ENCODE measurements at places on chromosomes 2 and 18. TPM values are rescaled to one million over a fixed set of nuclear protein-coding genes. Genes with fewer than 3 reads are reported as not detected.

GRCh38 chr2:56671973-56672569 is 488.3 kb downstream of the CCDC85A start:
- H3K4me3 ChIP-seq = no peak overlapping the region
- no peak overlapping the region for H3K27ac ChIP-seq
- H3K36me3 ChIP-seq = no peaks in the 10 kb centered on the region
- no peaks in the 10 kb centered on the region for H3K4me1 ChIP-seq
- DNase-seq = no peak

DNA sequence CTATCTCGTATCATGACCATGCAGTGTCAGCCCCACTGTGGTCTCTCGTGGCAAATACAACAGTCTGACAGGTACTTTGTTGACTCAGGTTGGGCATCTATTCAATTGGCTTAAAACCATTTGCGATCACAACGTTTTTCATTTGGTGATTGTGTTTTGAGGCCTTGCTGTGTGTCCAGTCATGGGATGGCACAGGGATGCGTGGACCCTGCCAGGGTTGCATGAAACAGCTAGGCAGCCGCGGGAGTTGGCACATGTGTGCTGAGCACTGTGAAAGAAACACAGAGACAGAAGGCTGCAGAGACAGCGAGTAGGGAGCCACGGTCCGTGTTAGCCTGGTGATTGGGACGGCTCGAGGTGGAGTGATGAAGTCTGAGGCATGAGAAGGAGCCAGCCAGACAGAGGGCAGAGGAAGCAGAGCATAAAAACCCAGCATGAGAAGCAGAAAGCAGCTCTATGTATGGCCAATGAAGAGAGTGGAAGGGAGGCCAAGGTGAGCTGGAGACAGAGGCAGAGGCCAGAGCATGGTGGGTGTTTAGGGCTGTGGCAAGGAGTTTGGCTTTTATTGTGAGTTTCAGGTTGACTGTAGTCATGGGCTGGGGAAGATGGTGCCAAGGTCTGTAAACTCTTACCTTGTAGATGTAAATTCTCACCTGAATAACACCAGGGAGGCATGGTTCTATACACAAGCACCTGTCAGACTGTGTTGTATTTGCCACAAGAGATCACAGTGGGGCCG is 31.8 kb upstream of the IL1R1 start:
- H3K36me3 ChIP-seq = no peaks in the 10 kb centered on the region
- no peak overlapping the region for H3K27ac ChIP-seq
- peaks cover 23% of the 10 kb centered on the region for H3K4me1 ChIP-seq
- no peaks in the 10 kb centered on the region for H3K27me3 ChIP-seq

Gene HOXD12
- total RNA-seq = not detected

Gene ATP6V1C2
- total RNA-seq = 143 TPM

GRCh38 chr2:26754972-26755670 is 9.0 kb upstream of the SLC35F6 start:
- no peaks in the 10 kb centered on the region for H3K27me3 ChIP-seq
- H3K36me3 ChIP-seq = no peaks in the 10 kb centered on the region
- H3K27ac ChIP-seq = no peak overlapping the region
- DNase-seq = no peak
- no peak overlapping the region for H3K4me3 ChIP-seq
- peaks cover 10% of the 10 kb centered on the region for H3K4me1 ChIP-seq

- DNase-seq = no peak
- H3K36me3 ChIP-seq = no peaks in the 10 kb centered on the region
- no peaks in the 10 kb centered on the region for H3K4me1 ChIP-seq
- no peak overlapping the region for H3K27ac ChIP-seq
Measured at GRCh38 chr2:99088017-99088416, 53.5 kb upstream of the C2orf15 start.

DNA sequence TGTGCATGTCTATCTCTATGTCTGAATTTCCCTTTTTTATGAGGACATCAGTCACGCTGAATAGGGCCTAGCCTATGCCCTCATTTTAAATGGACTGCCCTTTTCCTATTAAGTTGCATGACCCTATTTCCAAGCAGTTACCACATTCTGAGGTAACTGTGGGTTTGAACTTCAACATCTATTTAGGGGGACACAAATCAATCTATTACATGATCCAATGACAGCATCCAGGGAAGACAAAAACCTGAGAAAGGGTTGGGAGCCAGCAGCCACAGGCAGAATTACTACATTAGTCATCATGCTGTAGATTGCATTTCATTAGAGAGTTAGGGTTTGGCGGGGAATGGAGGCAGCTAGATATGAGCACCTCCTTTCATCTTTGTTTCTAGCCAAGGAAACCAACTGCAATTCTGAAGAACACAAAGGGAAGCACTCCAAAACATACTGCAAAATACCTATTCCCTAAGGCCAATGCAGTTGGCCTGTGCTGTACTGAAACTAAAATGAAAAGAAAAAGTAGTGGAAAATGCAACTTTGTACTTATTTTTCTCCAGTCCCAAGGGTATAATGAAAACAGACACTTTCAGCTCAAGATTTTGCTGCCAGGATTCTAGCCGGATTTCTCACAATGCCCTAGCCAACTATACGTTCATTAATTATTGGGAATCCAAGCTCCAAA is 40.4 kb upstream of the C1D start:
- no peak overlapping the region for H3K4me3 ChIP-seq
- no peaks in the 10 kb centered on the region for H3K36me3 ChIP-seq
- H3K4me1 ChIP-seq = no peaks in the 10 kb centered on the region
- no peak overlapping the region for H3K27ac ChIP-seq
- no peak for DNase-seq
- no peaks in the 10 kb centered on the region for H3K27me3 ChIP-seq

GRCh38 chr18:76496194-76496890 is 1.3 kb upstream of the ZNF516 start:
- H3K4me1 ChIP-seq = peaks cover 35% of the 10 kb centered on the region
- peak overlapping the region; percentile 82 for H3K4me3 ChIP-seq
- H3K27ac ChIP-seq = peak overlapping the region; percentile 86
- DNase-seq = peak; percentile 87
- H3K27me3 ChIP-seq = no peaks in the 10 kb centered on the region
- H3K36me3 ChIP-seq = no peaks in the 10 kb centered on the region

Gene HOXD8
- 15.9 TPM for total RNA-seq

Gene IL1F10
- total RNA-seq = not detected

- H3K36me3 ChIP-seq = no peaks in the 10 kb centered on the region
- no peaks in the 10 kb centered on the region for H3K27me3 ChIP-seq
- H3K4me3 ChIP-seq = no peak overlapping the region
- no peak for DNase-seq
- H3K4me1 ChIP-seq = peaks cover 75% of the 10 kb centered on the region
Measured at GRCh38 chr2:239226677-239227581, 173.9 kb downstream of the HDAC4 start.

Gene CDK15
- 24.1 TPM for total RNA-seq

DNA sequence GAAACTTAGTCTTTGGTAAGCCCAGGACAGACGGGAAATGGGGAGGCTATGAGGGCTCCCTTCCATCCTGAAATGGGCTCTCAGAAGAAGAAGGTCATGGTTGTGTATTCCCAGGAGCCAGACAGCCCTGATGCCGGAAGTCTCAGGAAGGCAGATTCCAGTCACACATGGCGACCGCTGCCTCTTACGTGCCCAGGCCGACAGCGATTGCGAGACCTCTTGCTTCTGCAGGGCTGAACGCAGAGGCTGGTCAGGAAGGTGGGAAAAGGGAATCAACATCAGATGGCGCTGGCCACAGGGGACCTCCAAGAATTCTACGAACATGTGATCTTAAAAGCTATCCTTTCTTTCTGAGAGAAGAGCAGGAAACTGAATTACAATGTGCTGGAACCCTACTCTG is 22.8 kb upstream of the SH3BP4 start:
- H3K36me3 ChIP-seq = no peaks in the 10 kb centered on the region
- no peaks in the 10 kb centered on the region for H3K4me1 ChIP-seq
- no peak overlapping the region for H3K4me3 ChIP-seq
- no peak overlapping the region for H3K27ac ChIP-seq
- no peaks in the 10 kb centered on the region for H3K27me3 ChIP-seq

DNA sequence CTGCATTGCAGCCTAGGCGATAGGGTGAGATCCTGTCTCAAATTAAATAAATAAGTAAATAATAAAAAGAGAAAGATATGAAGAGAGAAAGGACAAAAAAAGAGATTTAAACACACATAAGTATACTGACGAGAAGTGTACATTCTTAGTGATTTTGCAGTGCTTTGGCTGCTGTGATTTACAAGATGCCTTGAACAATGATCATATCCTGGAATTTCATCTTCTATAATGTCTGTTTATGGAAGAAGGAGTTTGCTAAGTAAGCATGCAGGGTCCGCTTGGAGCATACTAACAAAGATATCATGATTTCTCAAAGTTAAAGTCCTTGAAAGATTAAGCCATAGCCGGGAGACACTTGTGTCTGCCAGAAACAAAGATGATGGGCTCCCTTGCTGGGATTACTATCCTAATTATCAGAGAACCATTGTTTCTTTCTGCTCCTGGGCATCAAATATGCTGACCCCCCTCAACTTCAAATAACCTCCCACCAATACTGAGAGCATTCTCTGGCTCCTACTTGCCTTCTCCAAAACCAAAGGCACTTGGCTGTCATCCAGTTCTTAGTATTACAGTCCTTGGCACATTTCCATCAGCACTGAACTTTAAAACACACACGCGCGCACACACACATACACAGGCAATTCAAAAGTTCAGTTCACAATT is 47.5 kb upstream of the STAM2 start:
- no peaks in the 10 kb centered on the region for H3K36me3 ChIP-seq
- DNase-seq = peak; percentile 54
- peaks cover 27% of the 10 kb centered on the region for H3K4me1 ChIP-seq
- no peaks in the 10 kb centered on the region for H3K27me3 ChIP-seq

DNA sequence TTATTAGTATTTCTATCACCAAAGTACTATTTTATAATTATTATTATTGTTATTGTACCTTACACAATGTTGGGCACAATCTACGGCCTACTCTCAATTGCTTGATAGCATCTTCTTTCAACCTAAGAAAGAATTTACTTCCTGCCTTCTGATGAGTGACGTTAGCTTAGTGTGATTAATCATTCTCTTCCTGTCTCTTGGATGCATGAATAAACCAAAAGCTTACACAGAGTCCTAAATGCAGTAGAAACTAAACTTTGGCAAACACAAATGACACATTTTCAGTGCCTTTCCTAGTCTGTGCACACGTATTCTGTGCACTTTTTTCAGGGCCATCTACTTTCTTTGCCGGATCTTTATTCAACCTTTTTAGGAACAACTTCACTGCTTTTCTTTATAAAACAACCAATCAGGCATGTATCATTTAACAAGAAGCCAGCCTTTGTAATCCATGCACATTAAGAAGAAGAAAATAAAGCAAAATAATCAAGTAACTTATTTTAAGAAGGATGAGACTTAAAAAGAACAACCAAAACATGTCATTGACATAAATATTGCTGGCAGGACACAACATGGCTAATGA is 19.1 kb downstream of the TRAK2 start:
- H3K4me3 ChIP-seq = no peak overlapping the region
- H3K27ac ChIP-seq = no peak overlapping the region
- no peak for DNase-seq
- H3K36me3 ChIP-seq = no peaks in the 10 kb centered on the region
- peaks cover 30% of the 10 kb centered on the region for H3K4me1 ChIP-seq

DNA sequence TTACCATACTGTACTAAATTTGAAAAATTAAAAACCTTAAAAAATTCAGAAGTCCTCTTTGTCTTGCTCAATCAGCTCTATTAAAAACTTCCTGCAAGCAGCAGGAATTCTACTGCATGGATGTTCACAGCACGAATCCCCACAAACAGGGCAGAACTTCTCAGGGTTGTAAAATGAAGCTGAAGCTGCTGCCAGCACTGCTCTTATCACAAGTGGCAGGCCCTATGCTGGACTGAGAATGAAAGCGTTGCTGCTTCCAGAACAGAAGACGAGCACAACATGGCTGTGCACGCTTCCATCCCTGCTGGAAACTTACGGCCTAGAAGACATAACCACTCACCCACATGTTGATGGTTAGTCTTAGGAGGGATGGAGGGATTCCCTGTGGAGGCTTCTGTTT is 134.0 kb downstream of the RAB3GAP1 start:
- no peak overlapping the region for H3K4me3 ChIP-seq
- H3K27me3 ChIP-seq = no peaks in the 10 kb centered on the region
- H3K36me3 ChIP-seq = no peaks in the 10 kb centered on the region
- no peak overlapping the region for H3K27ac ChIP-seq
- no peak for DNase-seq

GRCh38 chr2:168734199-168734760 is 68.2 kb upstream of the NOSTRIN start:
- peaks cover 25% of the 10 kb centered on the region for H3K4me1 ChIP-seq
- no peaks in the 10 kb centered on the region for H3K27me3 ChIP-seq
- H3K27ac ChIP-seq = no peak overlapping the region
- no peak for DNase-seq

DNA sequence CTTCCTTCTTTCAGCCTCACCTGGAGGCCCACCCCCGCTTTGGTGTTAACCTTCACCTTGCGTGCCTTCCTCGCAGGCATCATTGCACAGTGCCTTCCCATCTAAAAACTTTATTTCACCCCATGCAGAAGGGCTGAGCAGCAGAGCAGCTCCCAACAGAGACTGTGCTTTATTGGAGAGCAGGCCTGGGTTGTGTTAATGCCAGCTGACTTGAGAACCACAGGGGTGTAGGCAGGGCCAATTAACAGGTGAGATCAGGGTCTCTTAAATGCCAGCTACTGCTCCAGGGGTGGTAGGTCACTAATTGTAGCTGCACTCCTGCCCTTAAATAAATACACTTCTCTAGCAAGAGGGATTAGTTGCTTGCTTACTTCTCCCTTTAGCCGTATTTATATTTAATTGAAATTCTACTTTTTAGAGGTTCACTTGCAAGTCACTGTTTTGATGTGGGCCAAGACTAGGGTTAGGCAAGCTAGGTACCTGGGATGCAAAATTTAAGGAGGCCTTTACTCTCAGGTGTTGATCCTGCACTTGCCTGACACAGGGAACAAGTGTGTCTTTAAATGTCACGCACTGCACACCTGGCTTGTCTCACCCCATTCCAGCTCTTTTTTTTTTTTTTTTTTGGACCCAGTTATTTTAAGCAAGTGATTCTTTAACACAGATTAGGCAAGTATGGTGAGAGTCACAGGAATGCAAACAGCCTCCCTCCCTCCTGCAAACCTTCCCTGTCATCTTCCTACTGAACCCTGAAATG is 54.5 kb downstream of the LYPD1 start:
- no peak overlapping the region for H3K27ac ChIP-seq
- no peaks in the 10 kb centered on the region for H3K36me3 ChIP-seq
- H3K4me3 ChIP-seq = no peak overlapping the region
- no peaks in the 10 kb centered on the region for H3K4me1 ChIP-seq
- DNase-seq = no peak
- H3K27me3 ChIP-seq = no peaks in the 10 kb centered on the region

Gene SPDYA
- not detected for total RNA-seq

DNA sequence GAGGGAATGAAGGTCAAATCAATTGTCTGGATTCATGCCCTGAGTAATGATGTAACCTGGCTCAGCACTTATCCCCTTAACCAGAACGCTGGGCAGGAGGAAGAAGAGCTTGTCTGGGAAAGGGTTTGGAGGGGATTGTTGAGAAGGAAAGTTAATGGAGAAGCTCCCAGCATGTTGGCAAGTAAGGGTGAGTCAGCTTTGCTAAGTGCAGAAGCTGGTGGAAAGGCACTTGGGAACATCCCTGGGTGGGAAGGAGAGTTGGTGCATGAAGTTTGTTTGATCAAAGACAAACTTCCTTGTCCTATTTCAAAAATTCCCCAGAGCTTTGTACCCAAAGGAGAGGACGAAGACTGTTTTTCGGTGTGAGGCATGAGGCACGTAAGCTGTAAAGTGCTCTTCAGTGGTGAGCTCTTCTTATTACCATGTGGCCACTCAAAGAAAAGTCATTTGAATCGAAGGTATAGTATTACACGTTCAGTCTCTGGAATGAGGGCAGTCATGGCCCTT is 17.6 kb upstream of the DAW1 start:
- H3K27me3 ChIP-seq = no peaks in the 10 kb centered on the region
- H3K27ac ChIP-seq = no peak overlapping the region
- H3K36me3 ChIP-seq = no peaks in the 10 kb centered on the region
- no peak overlapping the region for H3K4me3 ChIP-seq
- DNase-seq = no peak
- H3K4me1 ChIP-seq = no peaks in the 10 kb centered on the region

Measured in stomach (tissue), 19 donors.